ENCODE measurements at places on chromosomes 13 and 19.

GRCh38 chr13:79973533-79973963 is 367.4 kb downstream of the SPRY2 start:
- no peak for DNase-seq

GRCh38 chr13:41966671-41967070 is 5.8 kb upstream of the VWA8 start:
- DNase-seq: no peak

DNA sequence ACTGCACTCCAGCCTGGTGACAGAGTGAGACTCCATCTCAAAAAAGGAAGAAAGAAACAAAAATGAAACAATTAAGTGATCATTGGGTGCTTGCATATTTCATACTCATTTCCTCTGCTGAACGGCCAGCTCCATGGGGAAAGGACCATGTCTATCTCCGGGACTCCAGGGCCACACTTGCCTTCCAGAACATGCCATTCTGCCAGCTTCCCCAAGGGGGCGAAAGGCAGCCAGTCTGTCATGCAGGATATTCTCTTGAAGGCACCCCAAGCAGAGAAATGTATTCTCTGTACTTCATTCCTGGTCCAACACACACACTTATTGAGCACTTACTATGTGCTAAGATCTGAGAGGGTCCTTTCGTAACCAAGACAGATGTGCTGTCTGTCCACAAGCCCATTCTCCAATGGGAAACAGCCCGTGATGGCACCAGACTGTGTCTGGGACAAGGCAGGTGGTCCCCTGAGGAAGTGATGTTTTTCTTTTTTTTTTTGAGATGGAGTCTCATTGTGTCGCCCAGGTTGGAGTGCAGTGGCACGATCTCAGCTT is 10.2 kb upstream of the CARM1 start:
- DNase-seq: no peak

- no peak for DNase-seq
Measured at GRCh38 chr13:45695198-45695730, 6.9 kb upstream of the CBY2 start.

DNA sequence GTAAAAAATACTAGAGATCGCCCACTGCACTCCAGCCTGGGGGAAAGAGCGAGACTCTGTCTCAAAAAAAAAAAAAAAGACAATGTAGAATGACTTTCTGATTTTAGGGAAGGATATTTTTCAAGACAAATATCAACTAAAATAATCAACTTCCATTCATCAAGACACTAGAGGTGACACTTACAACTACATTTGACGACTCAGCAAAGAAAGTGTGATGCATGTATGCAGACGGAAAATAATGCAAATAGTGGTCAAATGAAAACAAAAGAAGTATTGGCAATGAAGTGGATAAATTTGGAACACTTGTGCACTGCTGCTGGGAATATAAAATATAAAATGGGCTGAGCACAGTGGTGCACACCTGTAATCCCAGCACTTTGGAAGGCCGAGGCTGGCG is 12.2 kb downstream of the TMEM161A start:
- DNase-seq: no peak

- DNase-seq: no peak
Measured at GRCh38 chr13:80931766-80932165, 590.8 kb upstream of the SPRY2 start.

GRCh38 chr13:42992764-42993122 is 702 bp upstream of the EPSTI1 start:
- DNase-seq: no peak

DNA sequence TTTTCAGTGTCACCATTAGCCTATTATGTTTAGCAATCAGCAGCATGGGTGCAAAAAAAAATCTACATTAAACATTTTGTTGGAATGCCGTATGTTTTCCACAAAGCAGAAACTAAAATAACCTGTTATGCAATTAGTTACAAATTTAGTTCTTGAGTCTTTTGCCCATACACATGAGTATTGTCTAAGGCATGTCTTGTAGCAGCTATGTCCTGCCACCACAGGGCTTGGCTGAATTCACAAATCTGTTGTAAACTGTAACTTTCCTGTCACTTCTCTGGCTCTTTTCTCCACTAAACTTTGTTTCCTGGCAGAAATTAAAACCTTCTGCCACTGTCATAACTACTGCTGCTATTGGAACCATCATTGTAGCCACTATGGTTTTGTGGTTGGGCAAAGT is 277.9 kb upstream of the SPRY2 start:
- DNase-seq: no peak

DNA sequence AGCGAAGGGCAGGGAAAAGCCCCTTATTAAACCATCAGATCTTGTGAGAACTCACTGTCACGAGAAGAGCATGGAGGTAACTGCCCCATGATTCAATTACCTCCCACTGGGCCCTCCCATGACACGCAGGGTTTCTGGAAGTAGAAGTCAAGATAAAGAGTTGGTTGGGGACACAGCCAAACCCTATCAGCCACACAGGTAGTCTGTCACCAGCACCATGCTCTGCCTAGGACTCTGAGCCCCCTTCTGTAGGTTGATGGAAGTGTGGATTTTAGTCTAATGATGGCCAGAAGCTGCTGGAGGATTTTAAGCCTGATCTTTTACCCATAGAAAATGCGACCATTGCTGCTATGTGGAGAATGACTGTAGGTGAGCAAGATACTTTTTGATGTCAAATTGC is 60.8 kb downstream of the ARHGEF7 start:
- DNase-seq: no peak

GRCh38 chr19:15815306-15815705 is at the start of gene OR10H1:
TSS of gene OR10H1 (minus strand) at chr19:15815664. CDS start at chr19:15808037, 7,627 bp downstream.
- DNase-seq: no peak

GRCh38 chr13:26183416-26183815 is 38.7 kb downstream of the RNF6 start:
- no peak for DNase-seq

DNA sequence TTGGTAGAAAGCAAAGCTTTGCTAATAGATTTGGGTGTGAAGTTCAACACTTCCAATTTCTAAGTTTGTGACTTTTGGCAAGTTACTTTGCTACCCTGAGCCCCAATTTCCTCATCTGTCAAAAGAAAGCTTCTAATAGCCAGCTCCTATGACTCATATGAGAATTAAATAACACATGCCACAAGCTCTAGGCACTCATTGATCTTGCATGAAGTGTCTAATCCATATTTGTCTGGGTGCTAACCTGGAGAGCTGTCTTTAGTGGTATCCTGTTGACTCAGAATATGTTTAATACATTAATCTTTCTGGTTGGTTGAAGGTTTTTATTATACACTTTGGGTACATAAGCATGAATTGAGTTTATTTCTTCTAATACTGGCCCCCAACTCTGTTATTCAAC is 188.8 kb downstream of the POSTN start:
- DNase-seq: no peak

DNA sequence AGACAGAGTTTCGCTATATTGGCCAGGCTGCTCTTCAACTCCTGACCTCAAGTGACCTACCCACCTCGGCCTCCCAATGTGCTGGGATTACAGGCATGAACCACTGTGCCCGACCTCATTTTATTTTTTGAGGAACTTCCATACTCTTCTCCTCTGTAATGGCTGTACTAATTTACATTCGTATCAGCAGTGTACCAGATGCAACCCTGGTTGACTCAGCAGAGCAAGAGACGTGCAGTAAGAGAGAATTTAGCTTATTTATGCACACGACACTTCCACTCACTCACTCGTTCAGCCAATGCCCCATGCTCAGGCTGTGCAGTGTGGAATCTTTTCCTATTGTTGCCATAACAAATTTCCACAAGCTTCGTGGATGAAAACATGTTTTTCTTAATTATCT is 6.9 kb downstream of the KIR3DL3 start:
- DNase-seq: no peak

DNA sequence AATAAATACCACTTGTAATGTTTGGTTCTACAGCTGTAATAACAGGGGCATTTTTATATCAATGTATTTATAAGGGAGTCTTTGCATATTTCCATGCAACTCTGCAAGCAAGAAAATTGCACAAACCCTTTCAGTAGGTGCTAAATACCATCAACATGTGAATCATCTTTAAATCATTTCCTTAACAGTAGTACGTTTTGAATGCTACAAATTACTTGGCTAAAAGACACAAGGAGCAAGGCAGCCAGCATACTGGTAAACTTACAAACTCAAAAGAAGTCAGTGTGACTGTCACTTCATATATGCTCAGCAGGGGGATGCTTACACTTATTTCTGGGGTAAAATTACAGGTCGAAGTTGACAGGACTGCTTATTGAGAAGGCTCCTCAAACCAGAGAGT is 402.4 kb downstream of the EFNB2 start:
- no peak for DNase-seq

DNA sequence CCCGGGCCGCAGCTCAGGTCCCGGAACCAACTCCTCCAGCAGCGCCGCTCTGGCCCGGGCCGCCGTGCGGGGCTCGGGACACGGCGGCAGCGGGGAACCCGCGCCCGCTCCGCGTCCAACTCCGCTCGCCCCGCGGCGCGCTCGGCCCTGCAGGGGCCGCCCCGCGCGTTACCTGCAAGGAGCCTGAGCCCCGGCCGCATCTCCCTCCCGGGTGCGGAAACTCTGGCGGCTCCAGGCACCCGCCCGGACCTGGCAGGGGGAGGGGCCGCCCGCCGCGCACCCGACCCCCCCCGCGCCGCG is at the start of gene TMTC4:
TMTC4 (minus strand) TSS at position 224 of the 300 bp plus-strand sequence. CDS start 4,433 bp downstream, outside the sequence.
- DNase-seq: no peak

DNA sequence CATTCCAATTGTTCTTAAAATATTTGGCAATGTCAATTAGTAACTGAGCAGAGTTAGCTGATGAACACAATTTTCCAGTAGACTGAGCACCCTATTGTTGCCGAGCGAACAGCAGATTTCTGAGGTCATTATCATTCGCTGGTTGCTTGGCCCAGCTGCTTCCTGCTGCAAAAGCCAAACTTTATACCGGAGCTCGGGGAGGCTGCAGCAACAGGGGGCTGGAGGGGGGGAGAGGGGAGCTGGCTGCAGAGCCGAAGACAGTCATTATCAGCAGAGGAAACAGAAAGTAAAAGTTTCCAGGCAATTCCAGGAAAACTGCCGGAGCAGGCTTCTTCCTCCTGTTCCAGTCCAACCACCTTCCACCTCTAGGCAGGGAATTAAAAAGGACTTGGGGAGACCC is 77.9 kb downstream of the ZNF536 start:
- peak; percentile 44 for DNase-seq

DNA sequence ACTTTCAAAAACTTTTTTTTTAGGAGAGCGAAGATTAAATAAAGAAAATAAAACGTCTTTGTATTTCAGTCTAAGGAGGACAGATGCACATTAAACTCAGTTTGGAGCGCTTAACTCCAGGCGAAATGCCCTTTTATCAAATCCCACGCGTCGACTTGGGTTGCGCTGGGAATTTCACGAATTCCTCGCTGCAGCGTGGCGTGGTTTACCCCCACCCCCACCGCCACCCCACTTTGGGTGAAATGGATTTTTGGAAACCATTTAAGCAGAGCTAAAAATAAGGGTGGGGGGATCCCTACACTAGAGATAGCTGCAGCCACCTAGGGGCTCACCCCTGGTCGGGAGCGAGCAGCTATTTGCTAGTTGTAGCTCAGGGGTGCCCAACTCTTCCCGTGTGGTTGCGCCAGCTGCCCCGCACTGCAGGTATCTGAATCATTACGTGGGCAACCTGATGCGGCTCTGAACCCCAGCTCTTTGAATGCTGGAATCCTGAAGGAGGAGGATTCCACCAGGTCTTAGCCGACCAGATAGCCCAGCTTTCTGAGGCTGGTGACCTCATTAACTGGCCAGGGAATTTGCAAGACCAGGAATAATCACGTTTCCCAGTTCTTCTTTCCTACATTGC is 6.5 kb upstream of the TSHZ3 start:
- DNase-seq: no peak

GRCh38 chr13:85137516-85137915 is 661.7 kb downstream of the SLITRK6 start:
- DNase-seq: no peak

- DNase-seq: no peak
Measured at GRCh38 chr13:31440132-31440531, 240.4 kb downstream of the B3GLCT start.

DNA sequence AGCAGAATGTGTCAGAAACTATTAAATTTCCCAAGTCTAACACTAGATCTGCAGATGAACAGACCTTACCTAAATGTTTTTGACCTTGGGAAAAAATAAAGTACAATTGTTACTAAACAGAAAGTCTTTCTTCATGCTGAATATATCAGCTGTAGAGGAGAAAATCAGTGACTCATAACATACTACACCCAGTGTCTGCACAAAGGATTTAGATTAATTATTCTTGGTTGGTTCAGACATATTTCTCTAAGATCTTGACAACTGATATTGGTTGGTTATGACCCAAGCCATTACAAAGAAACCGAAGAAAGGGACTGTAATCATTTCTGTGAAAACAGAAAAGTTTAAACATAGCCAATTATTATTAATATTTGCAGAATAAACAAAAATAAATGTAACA is 225.1 kb downstream of the HS6ST3 start:
- DNase-seq: no peak

DNA sequence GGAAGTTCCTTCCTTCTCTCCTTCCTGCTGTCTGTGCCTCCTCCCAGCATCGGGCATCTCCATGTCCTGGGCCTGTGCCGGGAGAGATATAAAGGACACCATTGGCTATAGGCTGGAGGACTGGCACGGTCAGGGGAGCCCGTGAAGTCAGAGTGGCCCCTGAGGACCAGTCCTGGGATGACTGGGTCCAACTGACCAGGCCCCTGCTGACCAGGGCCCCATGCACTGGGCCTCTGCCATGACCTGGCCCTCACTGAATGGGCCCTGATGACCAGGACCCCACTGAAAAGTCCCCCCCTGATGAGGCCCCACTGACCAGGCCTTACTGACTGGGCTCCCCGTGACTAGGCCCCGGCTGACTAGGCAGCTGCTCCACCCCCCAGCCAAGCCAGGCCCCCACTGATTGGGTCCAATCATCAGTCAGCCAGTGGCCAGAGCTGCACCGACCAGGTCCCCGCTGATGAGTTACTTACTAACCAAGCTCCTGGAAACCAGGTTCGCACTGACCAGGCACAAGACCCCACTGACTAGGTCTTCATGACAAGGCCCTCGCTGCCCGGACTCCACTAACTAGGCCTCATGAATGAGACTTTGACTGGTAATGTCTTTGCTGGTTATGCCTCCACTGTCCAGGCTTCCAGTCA is 20.0 kb upstream of the ZNF14 start:
- DNase-seq: no peak

GRCh38 chr19:10896851-10897526 is 25.6 kb downstream of the CARM1 start:
- DNase-seq: no peak

DNA sequence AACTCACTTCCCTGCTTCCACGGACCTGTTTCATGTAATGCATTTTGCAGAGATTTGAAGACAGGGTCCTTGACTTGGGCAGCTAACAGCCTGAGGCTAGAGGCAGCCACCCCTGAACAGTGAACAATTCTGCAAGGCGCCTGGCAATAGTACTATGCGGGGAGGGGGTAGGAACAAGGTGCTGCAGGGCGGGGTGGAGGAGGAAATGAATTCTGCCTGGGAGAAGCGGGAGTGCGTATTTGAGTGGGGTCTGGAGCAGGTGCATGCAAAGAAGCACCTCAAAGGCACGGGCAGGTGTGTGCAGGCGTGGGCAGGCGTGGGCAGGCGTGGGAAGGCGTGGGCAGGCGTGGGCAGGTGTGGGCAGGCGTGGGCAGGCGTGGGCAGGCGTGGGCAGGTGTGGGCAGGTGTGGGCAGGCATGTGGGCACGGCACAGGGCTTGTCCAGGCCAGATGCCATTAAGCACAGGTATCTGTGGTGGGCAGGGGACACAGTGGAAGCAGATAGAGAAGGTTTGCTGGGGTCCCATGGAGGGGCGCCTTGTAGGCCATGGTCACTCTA is 130.4 kb upstream of the GJB6 start:
- no peak for DNase-seq
